GM23248 (cell line): ENCODE measurements at places on chromosomes 2 and 18. TPM values are rescaled to one million over a fixed set of nuclear protein-coding genes. Genes with fewer than 3 reads are reported as not detected.

SCYGR6 gene
- not detected in 2 replicates for total RNA-seq

CCDC141 gene
- not detected in 2 replicates for total RNA-seq

ATP8B1 gene
- total RNA-seq: 43.4 and 43.9 TPM in 2 replicates

- no peak overlapping the region for H3K4me3 ChIP-seq
- H3K27ac ChIP-seq: no peak overlapping the region
- no peak for DNase-seq
- peaks cover 7% of the 10 kb centered on the region for H3K4me1 ChIP-seq
Measured at GRCh38 chr2:147487978-147488289, 356.9 kb upstream of the ACVR2A start.

- no peaks in the 10 kb centered on the region for H3K4me1 ChIP-seq
- no peak overlapping the region for H3K4me3 ChIP-seq
- no peaks in the 10 kb centered on the region for H3K27me3 ChIP-seq
- no peak for DNase-seq
- no peak overlapping the region for H3K27ac ChIP-seq
Measured at GRCh38 chr2:165772183-165772582, 21.9 kb downstream of the GALNT3 start.

DNA sequence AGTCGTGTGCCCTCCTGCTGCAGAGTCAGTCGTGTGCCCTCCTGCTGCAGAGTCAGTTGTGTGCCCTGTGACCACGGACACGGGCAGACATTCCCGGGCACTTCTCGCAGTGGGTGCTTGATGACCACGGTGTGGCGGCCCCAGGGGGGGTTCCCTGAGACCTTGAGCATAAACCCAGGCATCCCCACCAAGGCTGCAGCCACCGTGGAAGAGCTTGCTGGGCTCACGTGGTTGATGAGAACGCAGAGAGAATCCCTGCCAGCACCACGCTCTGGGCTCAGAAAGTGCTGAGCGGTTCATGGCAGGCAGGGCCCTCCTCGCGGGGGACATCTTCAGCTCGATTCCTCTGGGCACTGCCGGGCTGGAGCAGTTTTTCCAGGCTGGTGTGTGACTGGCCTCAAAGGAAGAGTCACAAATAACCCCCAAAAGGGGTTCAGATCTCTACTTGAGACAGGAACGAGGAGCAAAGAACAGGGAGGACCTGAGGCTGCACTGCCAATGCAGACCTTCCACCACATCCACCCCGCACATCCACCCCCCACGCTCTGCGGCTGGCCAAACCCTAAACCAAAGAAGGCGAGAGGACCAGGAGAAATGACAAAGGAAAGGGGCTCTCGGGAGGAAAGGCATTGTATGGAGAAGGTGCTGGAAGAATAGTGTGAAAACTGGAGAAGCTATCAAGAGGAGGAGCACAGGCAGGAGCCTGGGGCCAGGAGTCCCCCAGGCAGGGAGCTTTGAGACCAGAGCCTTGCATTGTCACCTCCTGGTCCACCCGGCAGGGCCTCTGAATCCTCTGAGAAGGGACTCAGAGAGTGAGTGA lies 8.4 kb upstream of the PER2 start:
- H3K4me3 ChIP-seq: no peak overlapping the region
- no peaks in the 10 kb centered on the region; the same call in 1 of the 2 replicates for H3K27me3 ChIP-seq
- no peaks in the 10 kb centered on the region for H3K36me3 ChIP-seq
- no peaks in the 10 kb centered on the region for H3K4me1 ChIP-seq
- no peak overlapping the region for H3K27ac ChIP-seq
- no peak for DNase-seq

DNA sequence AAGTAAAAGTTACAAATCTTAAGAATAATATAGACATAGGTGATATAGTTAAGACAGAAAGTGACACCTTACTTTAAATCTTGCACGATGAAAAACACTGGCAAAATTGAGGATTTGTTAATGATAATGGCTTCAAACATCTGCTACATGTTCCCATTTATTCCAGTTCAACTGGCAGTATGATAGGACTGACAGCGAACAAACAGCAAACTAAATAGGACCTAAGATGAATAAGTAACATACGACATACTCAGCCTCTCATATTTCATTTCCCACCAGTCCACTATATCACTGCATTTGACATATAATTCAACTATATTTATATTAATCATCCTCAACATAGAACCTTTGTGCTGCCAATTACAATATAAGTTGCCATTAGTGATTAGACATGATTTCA lies 36.3 kb downstream of the ACVR1C start:
- no peaks in the 10 kb centered on the region for H3K36me3 ChIP-seq
- peaks cover 17% of the 10 kb centered on the region; the same call in 1 of the 2 replicates for H3K27me3 ChIP-seq
- DNase-seq: no peak
- no peaks in the 10 kb centered on the region for H3K4me1 ChIP-seq

DNA sequence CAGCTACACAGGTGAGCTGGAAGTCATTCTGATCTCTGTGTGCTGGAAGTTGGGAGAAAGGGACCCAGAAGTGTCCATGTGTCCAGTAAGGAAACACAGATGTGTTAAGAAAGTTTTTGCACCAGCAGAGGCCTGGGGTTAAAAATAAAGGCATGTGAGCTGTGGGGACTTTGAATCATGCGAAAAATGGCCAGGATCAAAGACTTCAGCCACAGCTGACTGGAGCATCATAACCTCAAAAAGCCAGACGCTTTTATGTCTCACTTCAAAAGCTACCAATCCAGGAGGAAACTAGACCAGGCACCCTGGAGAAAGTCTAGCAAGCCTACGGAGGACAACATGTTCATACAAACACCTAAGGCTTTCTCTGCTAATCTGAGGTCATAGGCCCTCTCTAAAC lies 503.6 kb upstream of the REG3G start:
- H3K36me3 ChIP-seq: no peaks in the 10 kb centered on the region
- DNase-seq: no peak
- no peak overlapping the region for H3K4me3 ChIP-seq
- no peaks in the 10 kb centered on the region for H3K27me3 ChIP-seq
- H3K27ac ChIP-seq: no peak overlapping the region

DNA sequence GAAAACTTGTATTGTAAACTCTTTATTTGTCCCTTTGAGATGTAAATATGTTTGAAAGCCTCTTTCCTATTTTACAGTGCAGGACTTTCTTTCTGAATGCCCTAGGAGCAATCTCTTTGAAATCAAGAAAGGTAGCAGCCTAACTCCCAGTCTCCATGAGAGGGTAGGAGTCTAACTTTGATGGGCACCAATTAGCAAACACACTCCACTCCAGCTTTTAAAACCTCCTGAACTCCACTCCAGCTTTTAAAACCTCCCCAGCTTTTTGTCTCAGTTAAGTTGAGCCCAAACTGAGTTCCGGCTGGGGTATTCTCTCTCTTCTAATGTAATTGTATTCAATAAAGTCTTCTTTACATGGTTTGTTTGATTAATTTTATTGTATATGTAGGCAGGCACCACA lies 493.7 kb upstream of the CDH7 start:
- H3K4me1 ChIP-seq: no peaks in the 10 kb centered on the region
- H3K27ac ChIP-seq: no peak overlapping the region
- H3K27me3 ChIP-seq: no peaks in the 10 kb centered on the region
- H3K36me3 ChIP-seq: no peaks in the 10 kb centered on the region

- H3K27me3 ChIP-seq: no peaks in the 10 kb centered on the region
- no peak for DNase-seq
- no peak overlapping the region for H3K4me3 ChIP-seq
- H3K4me1 ChIP-seq: peaks cover 18% of the 10 kb centered on the region; the same call in 1 of the 2 replicates
Measured at GRCh38 chr18:13120255-13120654, 98.3 kb upstream of the LDLRAD4 start.

GRCh38 chr2:216031960-216032689 lies 18.8 kb upstream of the MREG start:
- peak overlapping the region; percentile 42 for H3K27ac ChIP-seq
- H3K36me3 ChIP-seq: no peaks in the 10 kb centered on the region
- H3K27me3 ChIP-seq: no peaks in the 10 kb centered on the region
- peak; percentile 88 for DNase-seq
- peaks cover 22% of the 10 kb centered on the region for H3K4me1 ChIP-seq

- H3K27ac ChIP-seq: no peak overlapping the region
- no peaks in the 10 kb centered on the region for H3K36me3 ChIP-seq
- H3K4me3 ChIP-seq: no peak overlapping the region
- no peak for DNase-seq
- no peaks in the 10 kb centered on the region for H3K4me1 ChIP-seq
Measured at GRCh38 chr18:49591775-49592174, 29.9 kb downstream of the LIPG start.
